D721Med (cell line): ENCODE measurements at places on chromosomes 16 and 17.

DNA sequence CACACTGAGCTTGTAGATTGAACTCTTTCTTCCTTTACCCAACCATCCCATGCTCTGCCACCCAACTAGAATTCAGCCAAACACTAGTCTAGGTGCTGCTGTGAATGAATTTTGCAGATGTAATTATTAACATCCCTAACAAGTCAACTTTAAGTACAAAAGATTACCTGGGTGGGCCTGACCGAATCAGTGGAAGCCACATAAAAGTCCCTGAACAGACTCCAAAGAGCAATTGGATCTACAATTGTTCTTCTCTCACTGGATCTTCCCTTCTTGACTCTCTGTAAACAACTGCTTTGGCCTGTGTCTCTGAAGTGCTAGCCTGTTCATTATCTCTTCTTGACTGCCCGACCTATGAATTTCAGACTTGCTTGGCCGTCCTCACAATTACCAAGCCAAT, 67.9 kb downstream of the PMP22 start:
- no peak for DNase-seq

- no peak for DNase-seq
Measured at GRCh38 chr16:67543036-67543435, 14.4 kb downstream of the RIPOR1 start.

- no peak for DNase-seq
Measured at GRCh38 chr16:88102597-88102996, 151.4 kb downstream of the BANP start.

DNA sequence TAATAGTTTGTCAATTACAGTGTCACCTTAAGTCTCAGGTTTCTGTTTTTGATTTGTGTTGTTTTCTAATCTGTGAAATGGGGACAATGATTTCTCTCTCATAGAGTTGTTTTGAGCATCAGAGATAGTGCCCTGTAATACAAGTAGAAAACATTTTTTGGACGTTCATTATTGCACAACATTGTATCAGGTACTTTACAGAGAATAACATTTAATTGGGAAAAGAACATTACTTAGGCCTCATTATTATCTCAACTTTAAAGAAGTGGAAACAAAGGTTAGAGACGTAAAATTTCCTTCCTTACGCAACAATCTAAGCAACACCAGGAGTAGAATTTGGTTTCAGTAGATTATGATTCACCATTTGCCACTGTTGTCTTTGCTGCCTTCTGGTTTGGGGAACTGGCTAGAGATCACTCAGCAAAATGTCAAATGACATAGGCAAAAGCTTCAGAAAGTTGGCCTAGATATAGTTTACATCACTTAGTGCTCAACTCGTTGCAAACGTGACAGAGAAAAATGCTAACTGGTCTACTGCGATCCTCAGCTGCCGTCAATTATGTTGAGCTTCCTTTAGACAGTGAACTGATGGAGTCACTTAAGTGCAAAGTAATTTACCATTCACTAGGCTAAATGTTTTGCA, 1026.8 kb downstream of the CDH11 start:
- DNase-seq = no peak

GRCh38 chr16:90018652-90019542, at the start of gene DBNDD1:
TSS of gene DBNDD1 (minus strand) at chr16:90019456. CDS start at chr16:90019341, 115 bp downstream.
- no peak for DNase-seq

- DNase-seq = no peak
Measured at GRCh38 chr16:85759136-85759535, 8.2 kb upstream of the C16orf74 start.

DNA sequence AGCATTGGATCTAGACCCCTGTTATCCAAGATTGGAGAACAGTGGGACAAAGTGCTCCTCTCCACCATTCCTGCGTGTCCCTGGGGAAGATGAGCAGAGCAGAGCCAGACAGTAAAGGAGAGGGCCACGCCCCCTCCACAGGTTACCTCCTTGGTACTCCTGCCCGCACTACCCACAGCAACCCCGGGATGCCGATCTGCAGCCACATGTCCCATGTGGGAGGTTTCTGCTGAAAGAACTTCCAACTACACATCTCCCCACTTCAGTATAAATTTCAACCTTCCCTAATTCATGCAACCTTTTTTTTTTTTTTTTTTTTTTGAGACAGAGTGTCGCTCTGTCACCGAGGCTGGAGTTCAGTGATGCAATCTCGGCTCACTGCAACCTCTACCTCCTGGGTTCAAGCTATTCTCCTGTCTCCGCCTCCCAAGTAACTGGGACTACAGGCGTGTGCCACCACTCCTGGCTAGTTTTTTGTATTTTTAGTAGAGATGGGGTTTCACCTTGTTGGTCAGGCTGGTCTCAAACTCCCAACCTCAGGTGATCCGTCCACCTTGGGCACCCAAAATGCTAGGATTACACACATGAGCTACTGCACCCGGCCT, 2.3 kb downstream of the RAB37 start:
- DNase-seq = no peak

GRCh38 chr17:27651411-27652345, 20.7 kb downstream of the LGALS9 start:
- DNase-seq = no peak

- DNase-seq = no peak
Measured at GRCh38 chr16:48810436-48810802, 200.4 kb upstream of the N4BP1 start.

DNA sequence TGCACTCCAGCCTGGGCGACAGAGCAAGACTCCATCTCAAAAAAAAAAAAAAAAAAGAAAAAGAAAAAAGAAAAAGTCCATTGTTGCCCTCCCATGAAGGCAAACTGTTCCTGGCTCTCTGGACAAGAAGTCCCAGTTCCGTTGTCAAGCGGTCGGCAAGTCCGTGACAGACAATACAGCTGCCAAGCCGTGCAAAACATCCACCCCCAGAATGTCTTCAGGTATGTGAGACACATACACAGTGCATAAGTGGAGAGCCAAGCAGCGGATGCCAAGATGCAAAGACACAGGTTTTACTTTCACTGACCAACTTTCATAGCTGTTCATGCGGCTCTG, 33.6 kb upstream of the APPBP2 start:
- DNase-seq = no peak
